Vagina (tissue), 2 donors: ENCODE measurements at places on chromosomes 4 and X.

- H3K4me1 ChIP-seq: peaks cover 26% of the 10 kb centered on the region
- no peak overlapping the region for H3K27ac ChIP-seq
- DNase-seq: no peak
- no peak overlapping the region for H3K4me3 ChIP-seq
- no peaks in the 10 kb centered on the region for H3K36me3 ChIP-seq
These were observed 172.8 kb downstream of the SMIM20 start for GRCh38 chr4:26086621-26087441.

DNA sequence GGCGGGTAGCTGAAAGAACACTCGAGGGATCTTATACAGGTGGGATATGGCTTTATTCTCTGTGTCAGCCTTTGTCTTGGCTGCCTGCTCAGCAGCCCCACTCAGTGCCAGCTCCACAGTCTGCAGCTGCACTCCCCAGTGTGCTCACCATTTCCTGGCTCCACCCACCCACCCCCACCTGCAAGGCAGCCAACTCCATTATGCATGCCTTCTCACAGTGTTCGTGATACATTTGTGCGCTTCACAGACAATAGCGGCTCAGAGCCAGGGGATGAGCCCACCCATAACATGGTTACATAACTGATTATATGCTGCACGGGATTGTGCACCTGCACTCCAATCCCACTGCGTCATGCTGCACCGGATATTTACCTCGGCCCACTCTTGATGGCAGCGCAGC lies 8.8 kb upstream of the TMEM128 start:
- H3K4me3 ChIP-seq: no peak overlapping the region
- H3K27ac ChIP-seq: no peak overlapping the region
- no peaks in the 10 kb centered on the region for H3K36me3 ChIP-seq
- H3K4me1 ChIP-seq: no peaks in the 10 kb centered on the region
- H3K27me3 ChIP-seq: no peaks in the 10 kb centered on the region

DNA sequence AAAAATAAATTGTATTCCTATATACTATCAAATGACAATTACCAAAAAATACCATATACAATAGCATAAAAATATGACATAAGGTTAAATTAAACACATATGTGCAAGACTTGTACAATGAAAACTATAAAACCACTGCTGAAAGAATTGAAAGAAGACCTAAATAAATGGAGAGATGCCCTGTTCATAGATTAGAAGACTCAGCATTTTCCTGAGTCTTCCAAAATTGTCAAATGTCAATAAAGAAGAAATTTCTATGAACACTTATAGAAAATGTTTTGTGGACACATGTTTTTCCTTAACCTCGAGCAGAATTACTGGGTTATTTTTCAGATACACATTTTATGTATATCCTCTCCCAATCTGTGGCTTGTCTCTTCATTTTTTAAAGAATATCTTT lies 103.1 kb upstream of the DCLK2 start:
- no peaks in the 10 kb centered on the region for H3K4me1 ChIP-seq
- H3K27ac ChIP-seq: no peak overlapping the region
- H3K27me3 ChIP-seq: no peaks in the 10 kb centered on the region

DNA sequence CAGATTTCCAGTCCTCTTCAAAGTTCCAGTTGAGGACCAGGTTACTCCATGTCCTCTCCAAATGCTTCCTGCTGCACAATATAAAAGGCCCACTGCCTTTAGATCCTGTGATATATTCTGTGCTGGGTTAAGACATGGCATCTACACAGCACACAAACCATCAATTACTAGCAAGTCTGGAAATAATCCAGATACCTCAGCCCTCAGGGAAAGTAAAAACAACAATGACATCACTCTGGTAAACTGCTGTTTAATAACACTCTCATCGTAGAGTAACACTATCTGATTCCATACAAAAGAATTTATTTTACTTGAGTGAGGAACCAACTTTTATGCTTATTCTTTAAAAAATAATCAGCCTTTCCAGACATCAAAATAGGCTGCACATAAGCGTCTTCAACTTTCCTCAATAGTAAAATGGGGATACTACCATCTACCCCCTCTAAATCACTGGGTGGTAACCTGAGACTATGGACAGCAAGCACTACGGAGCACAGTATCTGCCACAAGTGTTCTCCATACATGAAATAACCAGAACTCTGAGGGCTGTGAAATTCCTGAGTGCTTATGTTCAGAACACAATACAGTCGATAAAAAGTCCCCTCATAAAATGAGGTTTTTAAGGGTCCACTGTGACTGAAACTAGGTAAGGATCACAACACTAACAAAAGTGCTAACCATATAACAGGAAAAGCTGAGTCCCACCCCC lies 53.4 kb downstream of the ABCG2 start:
- H3K27me3 ChIP-seq: no peaks in the 10 kb centered on the region
- H3K36me3 ChIP-seq: no peaks in the 10 kb centered on the region
- no peak overlapping the region for H3K27ac ChIP-seq
- no peak overlapping the region for H3K4me3 ChIP-seq
- DNase-seq: no peak
- no peaks in the 10 kb centered on the region for H3K4me1 ChIP-seq

GRCh38 chr4:184641451-184641850 lies 7.8 kb downstream of the CASP3 start:
- H3K4me1 ChIP-seq: peaks cover 29% of the 10 kb centered on the region
- no peak overlapping the region for H3K27ac ChIP-seq
- no peak overlapping the region for H3K4me3 ChIP-seq
- no peaks in the 10 kb centered on the region for H3K27me3 ChIP-seq
- no peak for DNase-seq
- no peaks in the 10 kb centered on the region for H3K36me3 ChIP-seq

GRCh38 chr4:6740347-6740746 lies 24.4 kb downstream of the BLOC1S4 start:
- no peak for DNase-seq
- H3K4me3 ChIP-seq: no peak overlapping the region
- no peak overlapping the region for H3K27ac ChIP-seq
- H3K27me3 ChIP-seq: no peaks in the 10 kb centered on the region
- no peaks in the 10 kb centered on the region for H3K4me1 ChIP-seq

- DNase-seq: no peak
- H3K36me3 ChIP-seq: no peaks in the 10 kb centered on the region
- no peaks in the 10 kb centered on the region for H3K27me3 ChIP-seq
- H3K4me1 ChIP-seq: no peaks in the 10 kb centered on the region
These were observed 161.7 kb upstream of the CXCL13 start for GRCh38 chr4:77443941-77444340.

DNA sequence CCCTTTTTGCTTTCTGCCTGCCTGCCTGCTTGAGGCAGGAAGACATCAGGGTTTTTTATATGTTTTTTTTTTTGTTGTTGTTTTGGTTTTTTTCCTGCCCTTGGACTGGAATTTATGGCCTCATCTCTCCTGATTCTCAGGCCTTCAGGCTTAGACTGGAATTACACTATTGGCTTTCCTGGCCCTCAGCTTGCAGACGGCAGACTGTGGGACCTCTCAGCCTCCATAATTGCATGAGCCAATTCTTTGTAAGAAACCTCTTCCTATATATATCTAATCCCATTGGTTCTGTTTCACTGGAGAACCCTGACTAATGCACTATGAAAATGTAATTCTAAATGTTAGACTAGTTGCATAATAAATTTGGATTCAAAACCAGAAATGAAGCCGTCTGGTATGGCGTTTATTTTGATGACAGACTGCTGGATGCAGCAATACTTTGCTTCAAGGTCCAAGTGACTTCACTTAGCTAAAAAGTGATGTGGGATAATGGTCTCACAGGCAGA lies 59.0 kb downstream of the SEL1L3 start:
- DNase-seq: no peak
- H3K4me3 ChIP-seq: no peak overlapping the region
- H3K36me3 ChIP-seq: no peaks in the 10 kb centered on the region
- no peaks in the 10 kb centered on the region for H3K4me1 ChIP-seq

- DNase-seq: no peak
- H3K27me3 ChIP-seq: no peaks in the 10 kb centered on the region
These were observed 52.8 kb downstream of the GPRIN3 start for GRCh38 chr4:89254847-89255246.

GRCh38 chr4:89303814-89304388 lies 3.7 kb downstream of the GPRIN3 start:
- peaks cover 17% of the 10 kb centered on the region for H3K4me1 ChIP-seq
- no peak overlapping the region for H3K27ac ChIP-seq
- no peaks in the 10 kb centered on the region for H3K27me3 ChIP-seq
- no peak for DNase-seq
- H3K4me3 ChIP-seq: no peak overlapping the region
